Suprapubic skin (tissue), 4 donors: ENCODE measurements at places on chromosomes 1 and 21. TPM values are rescaled to one million over a fixed set of nuclear protein-coding genes. Genes with fewer than 3 reads are reported as not detected.

Gene OR2L3
- total RNA-seq = not detected

DNA sequence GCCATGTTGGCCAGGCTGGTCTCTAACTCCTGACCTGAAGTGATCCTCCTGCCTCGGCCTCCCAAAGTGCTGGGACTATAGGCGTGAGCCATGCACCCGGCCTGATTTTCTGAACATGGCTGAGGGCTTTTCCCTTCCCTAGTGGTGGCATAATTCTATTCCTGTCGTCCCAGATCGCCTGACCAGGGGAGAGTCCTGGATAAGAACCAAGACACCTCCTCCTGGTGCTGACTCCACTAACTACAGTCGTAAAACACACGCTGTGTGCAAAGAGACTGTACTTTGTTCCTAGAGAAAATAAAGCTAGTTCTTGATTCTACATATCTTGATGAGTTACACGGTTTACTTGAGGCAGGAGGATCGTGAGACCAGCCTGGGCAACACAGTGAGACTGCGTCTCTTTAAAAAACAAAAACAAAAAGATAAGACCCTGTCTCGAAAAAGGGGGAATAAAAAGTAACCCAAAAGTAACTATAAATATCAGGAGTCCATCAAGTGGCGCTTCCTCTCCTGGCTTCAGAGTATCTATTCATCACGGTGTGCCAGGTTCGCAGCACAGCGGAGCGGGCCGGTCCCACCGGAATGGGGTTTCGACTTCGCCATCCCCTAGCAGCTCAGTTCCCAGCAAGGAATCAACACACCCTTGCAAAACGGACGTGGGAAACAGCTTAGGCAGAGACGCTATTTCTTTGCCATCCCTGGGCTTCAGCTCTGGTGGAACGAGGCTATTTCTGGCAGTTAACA, 973 bp downstream of the SDF4 start:
- no peaks in the 10 kb centered on the region for H3K27me3 ChIP-seq
- no peak for DNase-seq
- peak overlapping the region; percentile 88 for H3K27ac ChIP-seq
- H3K4me3 ChIP-seq = peak overlapping the region; percentile 84
- peaks cover 32% of the 10 kb centered on the region for H3K4me1 ChIP-seq

DNA sequence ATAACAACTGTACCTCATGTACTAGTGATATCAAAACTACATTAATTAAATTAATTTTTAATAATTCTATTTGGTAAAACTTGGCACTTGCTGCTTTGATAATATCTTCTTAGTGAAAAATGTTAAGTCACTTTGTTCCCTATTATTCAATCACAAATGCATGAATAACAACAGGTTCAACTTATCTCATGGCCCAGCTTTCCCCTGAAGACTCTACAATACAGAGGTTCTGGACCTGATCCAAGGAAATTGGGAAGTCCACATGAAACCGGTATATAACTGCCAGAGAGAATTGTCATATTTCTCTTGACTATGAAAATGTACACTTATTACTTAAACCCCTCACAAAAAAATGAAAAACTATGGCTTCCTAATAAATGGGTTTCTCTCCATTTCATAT, 33.9 kb upstream of the PTPRC start:
- H3K36me3 ChIP-seq = no peaks in the 10 kb centered on the region
- H3K4me3 ChIP-seq = no peak overlapping the region
- no peak overlapping the region for H3K27ac ChIP-seq
- DNase-seq = no peak
- H3K4me1 ChIP-seq = no peaks in the 10 kb centered on the region
- H3K27me3 ChIP-seq = no peaks in the 10 kb centered on the region

DNA sequence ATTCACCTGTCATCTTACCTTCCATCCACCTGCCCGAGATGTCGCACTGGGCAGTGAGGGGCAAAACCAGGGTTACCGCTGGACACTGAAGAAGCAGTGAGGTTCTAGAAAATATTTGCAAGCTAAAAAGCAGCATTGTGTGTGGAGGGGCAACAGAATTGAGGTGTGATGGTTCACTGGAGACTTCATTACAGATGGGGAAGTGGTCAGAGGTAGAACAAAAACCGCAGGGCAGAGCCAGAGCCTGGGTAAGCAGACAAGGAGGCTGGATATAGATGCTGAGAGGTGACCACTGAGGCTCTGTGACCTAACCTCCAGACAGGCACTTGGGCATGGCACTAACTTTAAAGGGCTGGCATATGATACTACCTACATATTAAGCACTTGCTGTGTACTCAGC, 363.9 kb upstream of the PROX1 start:
- H3K27me3 ChIP-seq = no peaks in the 10 kb centered on the region
- no peaks in the 10 kb centered on the region for H3K4me1 ChIP-seq
- H3K36me3 ChIP-seq = no peaks in the 10 kb centered on the region
- no peak overlapping the region for H3K4me3 ChIP-seq
- no peak for DNase-seq

DNA sequence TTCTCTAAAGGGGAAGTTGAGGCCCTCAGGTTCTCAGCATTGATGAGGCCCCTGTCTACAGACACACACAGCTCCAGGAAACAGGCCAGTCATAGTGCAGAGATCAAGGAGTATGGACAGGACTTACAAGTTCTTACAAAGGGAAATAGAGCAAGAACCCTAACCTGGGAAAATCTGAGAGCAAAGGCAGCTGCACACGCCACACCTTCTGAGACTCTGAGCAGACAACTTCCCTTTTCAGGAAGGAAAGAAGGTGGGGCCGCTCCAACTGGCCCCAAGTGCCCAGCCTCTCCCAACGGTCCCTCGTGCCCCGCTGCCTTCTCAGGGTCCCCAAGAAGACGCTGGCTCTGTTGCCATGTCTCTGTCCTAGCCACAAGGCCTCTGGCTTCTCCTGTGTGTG, 3.6 kb downstream of the NOC2L start:
- H3K27ac ChIP-seq = no peak overlapping the region
- peaks cover 34% of the 10 kb centered on the region for H3K4me1 ChIP-seq
- DNase-seq = no peak
- H3K36me3 ChIP-seq = peaks cover 66% of the 10 kb centered on the region
- H3K27me3 ChIP-seq = no peaks in the 10 kb centered on the region

DNA sequence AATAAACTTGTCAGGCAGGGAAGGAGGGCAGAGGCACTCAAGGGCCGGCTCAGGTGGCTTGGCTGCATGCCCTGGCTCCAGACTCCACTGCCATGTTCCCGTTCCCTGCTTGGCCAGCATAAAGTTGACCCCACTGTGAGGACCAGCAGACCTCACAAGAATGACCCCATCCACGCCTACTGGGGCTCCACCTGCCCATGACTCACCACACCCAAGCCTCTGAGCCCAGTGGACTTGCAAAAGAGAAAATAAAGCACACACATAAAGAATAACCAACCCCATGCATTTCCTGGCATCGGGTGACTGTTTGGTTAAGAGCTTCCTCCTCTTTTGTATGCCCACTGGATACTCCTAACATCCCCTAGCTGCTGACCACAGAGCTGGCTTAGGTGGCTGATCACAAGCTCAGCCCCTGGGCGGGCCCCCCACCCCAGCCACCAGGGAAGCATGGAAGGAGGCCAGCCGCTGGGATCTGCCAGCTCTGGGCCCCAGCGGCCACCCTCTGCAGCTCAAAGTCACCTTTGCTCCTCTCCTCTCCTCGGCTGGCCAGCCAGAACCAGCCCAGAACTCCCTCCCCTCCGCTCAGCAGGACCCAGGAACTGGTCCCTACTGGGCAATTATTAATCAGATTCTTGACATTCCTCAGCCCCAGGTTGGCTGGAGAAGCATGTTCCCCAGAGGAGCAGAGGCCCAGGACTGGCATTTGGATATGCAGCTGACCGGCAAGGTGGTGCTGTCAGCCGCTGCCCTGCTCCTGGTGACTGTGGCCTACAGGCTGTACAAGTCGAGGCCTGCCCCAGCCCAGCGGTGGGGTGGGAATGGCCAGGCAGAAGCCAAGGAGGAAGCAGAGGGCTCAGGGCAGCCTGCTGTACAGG, at the start of gene KLHDC7A:
KLHDC7A (plus strand) TSS at position 616 of the 875 bp plus-strand sequence; CDS start at position 668, 52 bp downstream.
- H3K27me3 ChIP-seq = peaks cover 52% of the 10 kb centered on the region
- peaks cover 11% of the 10 kb centered on the region for H3K4me1 ChIP-seq
- no peak within 1 kb of the TSS for H3K4me3 ChIP-seq
- no peak within 1 kb of the TSS for H3K27ac ChIP-seq

DNA sequence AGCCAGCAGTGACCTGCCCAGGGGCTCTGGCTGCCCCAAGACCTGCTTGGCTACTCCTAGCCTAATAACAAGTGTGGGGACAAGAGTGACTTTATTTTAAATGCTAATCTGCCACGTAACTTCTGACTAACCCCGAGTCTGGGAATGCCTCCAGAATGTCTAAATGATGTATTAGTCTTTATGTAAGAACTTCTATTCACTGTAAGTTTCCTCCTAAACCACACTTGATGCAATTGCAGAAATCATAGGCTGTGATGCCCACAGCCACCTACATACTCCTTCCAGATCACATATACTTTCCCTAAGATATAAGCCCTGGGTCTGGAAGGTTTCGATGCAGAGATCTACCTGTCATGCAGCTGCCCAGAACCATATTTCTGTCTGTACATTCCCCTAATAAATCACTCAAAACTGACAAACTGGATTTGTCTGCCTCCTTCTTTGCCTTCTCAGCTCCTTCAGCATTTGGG, 5.9 kb upstream of the VPS45 start:
- no peak for DNase-seq
- H3K27ac ChIP-seq = no peak overlapping the region
- H3K4me3 ChIP-seq = no peak overlapping the region
- H3K36me3 ChIP-seq = no peaks in the 10 kb centered on the region
- no peaks in the 10 kb centered on the region for H3K27me3 ChIP-seq
- peaks cover 17% of the 10 kb centered on the region for H3K4me1 ChIP-seq
